ENCODE measurements at places on chromosomes 6 and 20.
A peak's percentile ranks its signal among the peaks of the same experiment; 100 is the strongest.

DNA sequence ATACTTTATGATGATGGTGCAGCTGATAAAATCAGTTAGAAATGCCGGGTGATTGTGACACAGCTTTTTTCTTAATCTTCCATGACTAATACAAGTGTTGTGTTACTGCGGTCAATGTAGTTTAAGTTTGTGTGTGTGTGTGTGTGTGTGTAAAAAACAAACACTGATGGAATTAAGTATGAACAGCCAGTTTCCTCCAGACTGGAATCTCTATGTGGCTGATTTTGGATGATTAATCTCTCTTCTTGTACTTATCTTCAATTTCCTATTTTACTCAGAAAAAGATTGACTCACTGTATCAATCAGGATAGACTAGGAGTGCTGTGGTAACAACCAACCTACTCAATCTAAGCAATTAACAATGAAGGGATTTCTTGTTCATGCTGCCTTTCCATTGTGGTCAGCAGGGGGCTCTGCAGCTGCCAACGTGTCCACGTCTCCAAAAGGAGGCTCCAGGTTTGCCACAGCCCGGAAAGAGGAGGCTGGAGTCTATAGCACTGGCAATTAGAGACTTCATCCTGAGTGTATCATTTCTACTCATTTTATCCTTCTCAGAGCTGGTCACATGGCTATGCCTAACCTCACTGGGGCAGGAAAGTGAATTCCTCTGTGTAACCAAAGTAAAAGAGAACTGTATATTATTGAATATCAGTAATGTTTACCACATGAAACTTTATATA lies 107.7 kb downstream of the CD109 start:
- DNase-seq, result peak; percentile 72

DNA sequence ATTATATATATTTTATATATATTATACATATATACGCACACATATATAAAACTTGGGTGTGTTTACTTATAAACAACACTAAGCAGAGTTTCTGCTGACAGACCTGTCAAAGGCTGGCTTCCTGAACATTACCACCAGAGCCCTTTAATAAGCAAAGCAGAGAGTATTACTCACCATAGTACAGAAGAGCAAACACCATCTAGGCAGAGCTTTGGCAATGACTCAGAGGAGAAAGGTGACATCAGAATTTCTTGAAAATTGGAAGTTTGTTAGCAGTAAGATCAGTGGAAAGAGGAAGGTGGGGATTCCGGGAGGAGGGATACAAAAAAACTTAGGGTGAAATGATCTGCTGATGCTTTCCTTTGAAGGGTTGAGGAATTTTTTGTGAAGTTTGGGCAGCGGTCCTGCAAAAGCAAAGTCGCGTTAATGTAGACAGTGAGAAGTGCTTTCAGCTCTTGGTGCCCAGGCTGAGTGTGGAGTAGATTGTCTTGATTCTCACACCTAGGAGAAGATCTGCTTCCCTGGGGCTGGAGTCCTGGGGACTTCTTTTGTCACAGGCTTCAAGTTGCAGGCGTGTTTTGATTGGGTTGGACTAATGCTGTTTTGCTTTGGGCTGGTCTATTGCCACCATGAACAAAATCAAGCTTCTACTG lies 109.6 kb upstream of the BACH2 start:
- DNase-seq, result peak; percentile 76

GRCh38 chr6:156822747-156823206 lies 45.6 kb downstream of the ARID1B start:
- DNase-seq, result no peak

GRCh38 chr6:16279243-16279642 lies 40.9 kb downstream of the GMPR start:
- no peak for DNase-seq

DNA sequence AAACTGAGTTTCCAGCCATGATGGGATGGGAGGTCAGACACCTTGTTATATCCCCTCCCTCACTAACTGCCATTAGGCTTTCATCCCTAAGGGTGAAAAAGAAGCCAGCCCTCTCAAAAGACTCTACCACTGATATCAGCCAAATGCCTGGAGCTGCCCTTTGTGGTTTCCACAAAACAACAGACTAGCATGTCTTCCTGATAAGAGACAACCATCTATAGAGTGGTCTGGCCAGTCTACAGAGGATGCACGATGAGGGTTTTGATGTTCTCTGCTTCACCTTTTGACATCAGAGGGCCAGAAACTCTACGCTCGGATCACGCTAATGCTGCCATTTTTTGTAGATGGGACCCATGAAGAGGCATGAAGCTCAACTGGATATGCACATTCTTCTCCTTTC lies 61.7 kb upstream of the ARHGAP18 start:
- DNase-seq, result no peak

DNA sequence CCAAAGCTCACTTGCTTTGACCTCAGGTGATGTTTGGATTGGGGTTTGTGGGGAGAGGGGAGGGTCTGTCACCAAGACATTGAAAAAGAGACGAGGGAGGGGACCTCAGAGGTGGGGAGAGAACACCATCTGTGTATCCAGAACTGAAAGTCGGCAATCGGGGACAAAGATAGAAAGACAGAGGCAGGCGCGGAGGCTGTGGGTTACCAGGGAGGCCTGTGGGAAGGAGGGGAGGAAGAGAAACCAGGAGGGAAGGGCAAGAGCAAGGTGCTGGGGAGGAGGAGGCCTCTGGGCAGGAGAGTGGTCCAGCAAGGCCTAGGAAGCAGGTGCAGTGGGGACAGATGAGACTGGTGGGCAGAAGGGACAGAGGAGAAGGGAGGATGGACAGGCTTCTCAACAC lies 211.2 kb downstream of the CDC5L start:
- DNase-seq, result no peak

DNA sequence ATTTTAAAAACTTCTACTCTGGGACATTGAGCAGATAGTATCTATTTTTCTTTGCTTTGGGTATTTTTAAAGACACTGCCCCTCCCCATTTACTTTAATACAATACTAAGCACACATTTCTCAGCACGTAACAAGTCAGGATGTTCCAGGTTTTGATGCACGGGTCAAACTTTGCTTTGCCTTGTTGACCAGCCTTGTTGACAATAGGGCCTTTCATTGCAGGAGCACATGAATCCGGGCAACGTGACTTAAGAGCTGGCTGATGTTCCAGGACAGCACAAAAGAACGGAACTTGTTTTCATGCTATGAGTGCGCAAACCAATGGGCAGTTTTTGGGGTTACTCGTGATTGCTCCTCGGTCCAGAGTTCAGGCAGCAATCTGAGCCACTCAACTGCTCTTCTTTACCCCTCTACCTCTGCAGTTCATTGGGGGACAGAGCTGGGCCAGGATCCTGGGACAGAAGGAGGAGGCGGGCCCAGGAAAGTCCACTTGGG lies 78.6 kb upstream of the SLC22A16 start:
- no peak for DNase-seq

DNA sequence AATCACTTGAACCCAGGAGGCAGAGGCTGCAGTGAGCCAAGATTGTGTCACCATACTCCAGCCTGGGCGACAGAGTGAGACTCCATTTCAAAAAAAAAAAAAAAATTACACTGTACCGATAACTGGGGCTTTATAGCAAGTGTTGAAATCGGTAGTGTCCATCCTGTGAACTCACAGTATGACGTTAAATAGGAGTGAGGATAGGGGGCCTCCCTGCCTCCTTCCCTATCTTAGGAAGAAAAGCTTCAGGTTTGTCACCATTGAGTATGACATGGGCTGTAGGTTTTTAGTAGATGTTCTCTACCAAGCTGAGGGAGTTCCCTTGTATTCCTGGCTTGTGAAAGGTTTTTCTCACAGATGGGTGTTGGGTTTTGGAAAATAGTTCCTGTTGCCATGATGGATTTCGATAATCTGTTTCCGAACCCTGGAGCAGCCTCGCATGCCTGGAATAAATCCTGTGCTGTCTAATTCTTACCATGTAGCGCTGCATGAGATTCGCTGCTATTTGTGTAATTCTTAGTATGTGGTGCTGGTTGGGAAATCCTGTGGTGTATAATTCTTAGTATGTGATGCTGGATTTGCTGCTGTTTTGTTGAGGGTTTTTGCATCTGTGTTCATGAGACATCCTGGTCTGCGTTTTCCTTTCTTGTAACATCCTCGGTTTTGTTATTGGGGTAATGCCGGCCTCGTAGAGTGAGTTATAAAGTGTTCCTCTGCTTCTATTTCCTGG lies 23.6 kb downstream of the NTSR1 start:
- DNase-seq, result no peak

GRCh38 chr6:2799936-2800527 lies 34.8 kb downstream of the WRNIP1 start:
- no peak for DNase-seq

- no peak for DNase-seq
Observed at GRCh38 chr6:46921731-46922130, at the start of gene ADGRF5. TSS of gene ADGRF5 (minus strand) at chr6:46921938. CDS start at chr6:46906762, 15,176 bp downstream.

DNA sequence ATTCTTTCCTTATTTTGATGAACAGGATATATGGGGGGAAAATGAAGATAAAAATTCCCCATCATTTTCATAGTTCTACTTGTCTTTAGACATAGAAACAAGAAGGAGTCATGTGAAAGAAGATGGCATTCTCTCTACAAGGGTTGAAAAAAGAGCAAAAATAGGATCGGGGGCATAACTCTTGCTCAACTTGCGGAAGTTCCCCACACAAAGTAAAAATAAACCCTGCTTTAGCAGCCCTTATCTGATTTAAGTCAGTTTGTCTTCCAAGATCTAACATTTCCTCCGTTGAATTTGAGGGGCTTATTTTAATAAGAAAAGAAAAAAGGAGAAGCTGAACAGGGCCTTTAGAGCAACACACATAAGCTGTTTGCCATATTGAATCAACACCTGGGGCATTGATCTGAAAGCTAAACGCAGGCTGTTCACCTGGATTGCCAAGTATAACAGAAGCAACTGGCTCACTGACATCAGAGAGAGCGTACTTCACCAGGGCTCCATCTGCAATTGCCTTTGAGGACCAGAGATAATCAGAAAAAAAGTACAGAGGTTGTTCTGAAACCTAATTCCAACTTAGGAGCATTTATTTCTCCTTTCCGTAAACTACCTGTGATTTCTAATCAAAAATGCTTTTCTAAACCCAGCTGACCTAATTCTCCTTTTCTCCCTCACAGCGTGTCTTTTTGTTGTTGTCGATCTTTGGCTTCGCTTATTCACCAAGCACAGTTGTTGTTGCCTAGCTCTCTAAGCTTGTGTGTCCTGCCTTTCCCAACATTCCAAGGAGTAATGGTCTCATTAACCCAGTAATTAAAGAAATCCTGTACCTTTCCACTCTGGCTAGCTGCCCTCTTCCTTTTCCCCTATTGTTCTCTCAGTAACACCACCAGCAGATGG lies 568.0 kb downstream of the KIF16B start:
- no peak for DNase-seq

GRCh38 chr20:45372646-45373352 lies 5.3 kb downstream of the TP53TG5 start:
- DNase-seq, result no peak

DNA sequence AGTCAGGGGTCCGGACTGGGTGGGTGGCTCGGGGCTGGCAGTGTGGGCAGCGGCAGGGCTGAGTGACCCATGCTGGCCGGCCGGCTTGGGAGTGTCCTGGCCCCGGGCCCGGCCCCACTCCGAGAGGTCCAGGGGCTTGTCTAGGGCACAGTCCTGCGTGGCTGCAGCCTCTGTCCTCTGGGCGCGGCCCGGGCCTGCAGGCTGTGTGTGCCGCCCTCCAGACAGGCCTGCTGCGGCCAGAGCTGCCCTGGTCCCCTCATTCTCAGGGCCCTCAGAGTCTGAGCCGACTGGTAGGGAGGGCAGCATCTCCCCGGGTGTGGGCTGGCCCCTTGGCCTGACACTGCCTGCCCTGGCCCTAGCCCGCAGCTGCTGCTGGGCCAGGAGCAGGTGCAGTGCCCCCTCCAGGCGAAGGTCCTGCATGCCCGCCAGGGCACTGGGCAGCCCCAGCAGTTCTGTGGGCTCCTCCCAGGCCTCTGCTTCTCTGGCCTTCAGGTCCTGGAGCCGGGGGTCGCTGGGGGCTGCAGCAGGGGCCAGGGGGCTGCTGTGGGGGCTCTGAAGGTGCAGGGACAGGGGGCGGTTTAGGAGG lies 6.9 kb upstream of the CABLES2 start:
- DNase-seq, result peak; percentile 52

DNA sequence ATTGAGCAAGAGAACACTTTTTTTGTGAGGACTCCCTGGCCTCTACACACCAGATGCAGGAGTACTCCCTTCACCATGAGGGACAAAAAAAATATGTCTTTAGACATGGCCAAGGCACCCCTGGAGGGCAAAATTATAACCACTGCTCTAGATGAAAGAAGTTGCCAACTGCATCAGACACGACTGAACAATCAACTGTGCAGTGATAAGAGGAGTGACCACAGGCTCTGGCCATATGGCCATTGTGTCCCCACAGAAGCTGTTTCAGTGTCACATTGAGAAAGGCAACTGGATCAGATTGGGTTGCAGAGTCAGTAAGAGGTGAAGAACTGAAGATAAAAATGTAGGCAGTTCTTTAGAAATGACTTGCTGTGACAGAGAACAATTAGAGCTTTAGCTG lies 85.7 kb downstream of the C6orf118 start:
- no peak for DNase-seq

DNA sequence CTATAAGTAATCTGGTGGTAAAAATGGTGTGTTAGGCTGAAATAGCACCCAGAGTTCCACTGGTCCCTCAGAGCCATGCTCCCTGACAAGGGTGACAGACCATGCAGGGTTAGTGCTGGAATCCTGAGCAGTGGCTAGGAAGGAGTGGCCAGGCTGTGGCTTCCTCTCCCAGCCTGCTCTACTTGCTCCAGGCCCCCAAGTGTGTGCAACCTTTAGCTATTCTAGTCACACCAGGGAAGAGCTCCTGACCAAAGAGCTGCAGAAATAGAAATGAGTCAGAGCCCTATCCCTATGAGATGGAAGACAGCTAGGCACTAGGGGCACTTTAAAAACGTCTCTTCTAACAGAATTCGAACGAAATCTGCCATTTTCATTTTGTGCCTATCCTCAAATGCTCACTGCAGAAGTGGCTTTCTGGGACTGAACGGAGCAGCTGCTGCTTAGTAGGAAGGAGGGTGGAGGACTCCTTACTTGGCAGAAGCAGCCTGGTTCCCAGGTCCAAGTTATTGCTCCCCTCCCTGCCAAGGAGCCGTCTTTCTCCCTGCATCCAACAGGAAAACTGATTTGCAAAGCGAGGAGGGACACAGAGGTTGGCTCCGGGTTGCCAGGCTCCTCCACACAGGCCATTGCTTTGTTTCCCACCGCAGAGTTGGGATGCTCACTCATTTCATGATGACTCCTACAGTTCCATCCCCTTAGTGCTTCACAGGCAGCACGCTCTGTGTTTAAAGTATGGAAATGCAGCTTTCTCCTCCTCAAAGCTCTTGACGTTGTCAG lies 754.5 kb downstream of the C6orf118 start:
- DNase-seq, result no peak

DNA sequence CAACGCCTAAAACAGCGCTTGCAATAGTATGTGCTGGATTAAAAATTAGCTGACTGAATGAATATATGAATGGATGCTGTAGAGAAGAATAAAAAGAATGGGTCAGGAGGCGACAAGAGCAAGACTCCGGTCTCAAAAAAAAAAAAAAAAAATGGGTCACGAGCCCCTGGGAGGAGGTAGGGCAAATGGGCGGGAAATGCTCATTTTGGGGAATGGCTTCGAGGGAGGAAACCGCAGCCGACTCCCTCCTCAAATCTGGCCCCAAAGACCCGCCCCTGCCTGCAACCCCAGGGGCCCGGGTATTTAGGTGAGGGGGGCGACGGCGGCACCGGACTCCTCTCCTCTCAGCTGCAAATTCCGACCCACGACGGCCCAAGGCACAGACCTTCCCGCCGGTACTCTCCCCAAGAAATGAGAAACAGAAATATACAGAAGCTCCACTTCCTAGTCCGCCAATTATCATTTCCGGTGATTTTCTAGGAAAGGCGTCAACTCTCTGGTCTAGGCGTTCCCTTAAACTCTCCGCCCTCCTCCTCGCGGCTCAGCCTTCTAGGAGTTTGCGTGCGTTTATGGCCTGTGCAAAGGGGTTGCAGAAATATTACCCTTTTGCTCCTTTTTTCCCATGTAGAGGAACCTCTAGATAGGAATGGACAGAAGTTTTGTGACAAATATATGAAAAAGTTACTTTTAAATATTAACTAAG lies at the start of gene ZNF311:
Gene ZNF311 (minus strand): TSS at position 133 of the 703 bp plus-strand sequence. CDS start 1,361 bp downstream, outside the sequence.
- DNase-seq, result peak; percentile 79
